ENCODE measurements at places on chromosomes 3 and 15. TPM values are rescaled to one million over a fixed set of nuclear protein-coding genes. Genes with fewer than 3 reads are reported as not detected.

Gene EXD1
- not detected for total RNA-seq

Gene ST3GAL6
- total RNA-seq = 19.9 TPM

Gene IGDCC3
- total RNA-seq = not detected

Gene DPPA4
- under 0.01 TPM for total RNA-seq

Gene ATG7
- 44.1 TPM for total RNA-seq

Gene RTP3
- not detected for total RNA-seq

Gene IL20RB
- total RNA-seq = 0.98 TPM

Gene CEP19
- 2.6 TPM for total RNA-seq

Gene CSTA
- 1.2 TPM for total RNA-seq

Gene SPCS1
- 64.1 TPM for total RNA-seq

Gene ATP8B4
- total RNA-seq = 1.7 TPM

Gene ARGFX
- not detected for total RNA-seq

Gene P2RY1
- 0.59 TPM for total RNA-seq

Gene AMIGO3
- not detected for total RNA-seq

Gene SNX4
- total RNA-seq = 23.8 TPM

Gene LRCH3
- 104 TPM for total RNA-seq

Gene ARHGEF26
- total RNA-seq = 1.4 TPM

Gene PCOLCE2
- 192 TPM for total RNA-seq

Gene MME
- total RNA-seq = 42.0 TPM

Gene SCAPER
- 8.0 TPM for total RNA-seq

Gene PXYLP1
- 5.8 TPM for total RNA-seq

Gene MEIS2
- total RNA-seq = 82.2 TPM

Gene CATSPER2
- 2.0 TPM for total RNA-seq

Gene CHRNA7
- total RNA-seq = 1.2 TPM

Gene FBXW12
- not detected for total RNA-seq

Gene CRYGS
- total RNA-seq = 0.89 TPM

Gene CFAP100
- not detected for total RNA-seq

Gene LRTM1
- total RNA-seq = not detected

Gene DLEC1
- 0.13 TPM for total RNA-seq

Gene CHRM5
- total RNA-seq = not detected

Gene KBTBD12
- 0.03 TPM for total RNA-seq

Gene OR5H15
- total RNA-seq = not detected

Gene PRTG
- 0.78 TPM for total RNA-seq

Gene CCDC9B
- 91.9 TPM for total RNA-seq

Gene DAZL
- not detected for total RNA-seq

Gene SERINC4
- not detected for total RNA-seq

Gene CCR9
- total RNA-seq = not detected

Gene ALDH1A3
- 31.0 TPM for total RNA-seq

Gene GOLGA8N
- total RNA-seq = 6.8 TPM
